ENCODE measurements at places on chromosomes 12 and 14.

DNA sequence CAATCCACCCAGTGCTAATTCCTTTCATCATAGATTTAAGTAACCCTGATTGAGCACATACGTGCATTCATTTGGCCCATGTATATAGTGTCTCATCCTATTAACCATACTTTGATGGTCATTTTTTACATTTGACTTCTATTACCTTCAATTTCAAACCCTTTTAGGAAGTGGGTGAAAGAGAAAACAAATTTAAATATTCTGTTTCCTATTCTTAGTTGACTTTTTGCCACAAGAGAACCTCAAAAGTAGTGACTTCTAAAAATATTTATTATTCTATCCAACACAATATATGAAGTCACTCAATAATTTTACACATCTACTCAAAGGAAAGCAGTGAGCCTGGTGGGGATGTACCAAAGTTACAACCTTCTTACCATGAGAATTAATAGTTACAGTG, 164.9 kb downstream of the CEP128 start:
- no peak for DNase-seq

DNA sequence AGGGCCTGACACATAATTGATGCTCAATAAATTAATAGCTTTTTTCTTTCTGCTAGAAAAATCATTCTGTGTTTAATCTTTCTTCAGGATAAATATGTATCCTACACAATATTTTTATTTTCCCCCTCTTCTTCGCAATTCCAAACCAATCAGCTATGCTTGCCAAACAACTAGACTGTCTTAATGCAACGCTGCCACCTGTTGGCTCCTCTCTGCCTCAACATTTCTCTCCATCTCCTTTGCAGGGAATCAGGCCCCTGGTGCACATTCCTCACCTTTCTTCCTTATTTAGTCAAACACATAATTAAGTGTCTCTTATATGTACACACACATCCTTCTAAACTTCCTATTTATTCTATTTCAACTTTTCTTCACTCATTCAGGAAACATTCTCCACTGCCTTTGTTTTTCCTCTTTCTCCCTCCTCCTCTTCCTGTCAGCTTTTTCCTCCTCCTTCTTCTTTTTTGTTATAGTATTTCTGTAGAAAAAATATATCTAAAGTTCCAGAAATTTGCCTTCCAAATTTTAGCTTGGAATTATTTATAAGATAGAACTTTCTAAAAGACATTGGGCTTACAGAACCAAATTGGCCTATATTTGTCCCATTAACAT, 406.0 kb downstream of the PRKD1 start:
- DNase-seq = peak; percentile 37

DNA sequence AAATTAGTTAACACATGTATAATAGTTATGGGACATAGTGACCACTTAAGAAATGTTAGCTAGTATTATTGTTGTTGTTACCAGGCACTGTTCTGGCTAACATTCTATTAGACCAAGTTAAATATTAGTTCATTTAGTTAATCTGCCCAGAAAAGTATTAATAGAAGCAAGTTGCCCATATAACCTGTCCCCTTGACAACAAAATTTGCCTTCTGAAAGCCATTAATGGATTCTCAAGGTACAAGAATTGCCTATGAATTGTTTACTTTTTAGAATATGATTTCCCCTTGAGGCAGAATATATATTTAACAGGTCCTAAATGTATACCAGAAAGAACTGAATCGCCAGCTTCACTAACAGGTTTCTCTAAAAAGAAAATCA, 167.3 kb upstream of the TMCC3 start:
- DNase-seq = no peak

- DNase-seq = no peak
Observed at GRCh38 chr12:98421316-98421715, 94.1 kb upstream of the TMPO start.

- DNase-seq = peak; percentile 55
Observed at GRCh38 chr12:42473130-42473529, 116.4 kb downstream of the PRICKLE1 start.

DNA sequence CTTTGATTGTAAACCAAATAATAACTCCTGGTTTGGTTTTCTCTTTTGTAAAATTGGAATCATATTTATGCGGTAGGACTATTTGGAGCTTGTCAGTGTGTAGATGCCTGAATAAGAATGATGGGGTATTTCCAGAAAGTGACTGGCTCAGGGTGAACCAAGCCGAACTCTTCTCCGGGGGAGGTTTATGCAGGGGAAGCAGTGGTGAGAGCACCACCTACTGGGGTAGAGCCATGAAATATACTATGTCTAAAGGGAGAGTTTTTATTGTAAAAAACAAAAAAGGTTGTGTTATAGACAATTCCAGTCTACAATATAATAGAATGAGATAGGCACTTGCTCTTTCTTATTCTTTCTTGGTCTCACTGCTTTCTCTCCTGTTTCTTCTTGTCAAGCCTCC, 222.9 kb upstream of the SLC16A7 start:
- DNase-seq = peak; percentile 42

DNA sequence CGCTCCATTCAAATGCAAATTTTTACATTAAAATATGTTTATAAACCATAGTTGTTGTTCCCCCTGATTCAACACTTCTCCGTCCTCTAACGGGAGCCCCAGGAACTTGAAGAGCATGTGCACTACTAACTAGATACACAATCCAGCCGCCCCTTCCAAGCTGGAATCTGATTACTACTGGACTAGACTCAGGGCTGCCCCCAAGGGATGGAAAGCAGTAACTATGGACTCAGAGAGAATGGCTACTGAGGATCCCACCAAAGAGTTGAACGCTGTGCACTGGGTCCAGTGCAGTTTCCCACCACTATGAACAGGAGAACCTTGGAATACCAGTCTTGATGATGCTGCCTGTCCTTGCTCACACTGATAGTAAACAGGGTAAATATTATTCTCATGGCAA, 48.6 kb upstream of the PCNX1 start:
- no peak for DNase-seq
